ENCODE measurements at places on chromosomes 7 and 10. TPM values are rescaled to one million over a fixed set of nuclear protein-coding genes. Genes with fewer than 3 reads are reported as not detected.

- no peaks in the 10 kb centered on the region for H3K36me3 ChIP-seq
- no peak overlapping the region for H3K4me3 ChIP-seq
- DNase-seq, result no peak
- H3K27me3 ChIP-seq, result no peaks in the 10 kb centered on the region
Observed at GRCh38 chr10:90437452-90437851, 420.4 kb downstream of the HTR7 start.

DNA sequence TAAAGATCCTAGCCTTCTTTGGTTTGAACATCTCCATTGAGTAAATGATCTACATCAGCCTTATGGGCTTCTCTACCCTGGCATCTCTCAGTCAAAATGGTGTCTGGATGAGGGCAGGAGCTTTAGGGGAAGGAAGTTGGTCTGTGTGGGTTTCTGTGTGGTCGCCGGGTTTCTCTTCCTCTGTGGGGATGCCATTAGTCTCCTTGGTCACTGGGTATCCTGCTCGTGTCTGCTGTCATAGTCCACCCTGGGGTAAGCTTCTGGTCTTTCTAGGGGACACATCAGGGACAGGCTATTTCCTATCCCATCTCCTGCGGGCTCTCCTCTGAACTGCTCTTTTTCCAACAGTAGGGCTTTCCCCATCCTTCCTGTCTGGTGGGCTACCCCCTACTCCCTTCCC lies 150.3 kb upstream of the NPY start:
- no peak overlapping the region for H3K27ac ChIP-seq
- peaks cover 11% of the 10 kb centered on the region for H3K4me1 ChIP-seq
- H3K36me3 ChIP-seq, result no peaks in the 10 kb centered on the region
- no peak for DNase-seq

DNA sequence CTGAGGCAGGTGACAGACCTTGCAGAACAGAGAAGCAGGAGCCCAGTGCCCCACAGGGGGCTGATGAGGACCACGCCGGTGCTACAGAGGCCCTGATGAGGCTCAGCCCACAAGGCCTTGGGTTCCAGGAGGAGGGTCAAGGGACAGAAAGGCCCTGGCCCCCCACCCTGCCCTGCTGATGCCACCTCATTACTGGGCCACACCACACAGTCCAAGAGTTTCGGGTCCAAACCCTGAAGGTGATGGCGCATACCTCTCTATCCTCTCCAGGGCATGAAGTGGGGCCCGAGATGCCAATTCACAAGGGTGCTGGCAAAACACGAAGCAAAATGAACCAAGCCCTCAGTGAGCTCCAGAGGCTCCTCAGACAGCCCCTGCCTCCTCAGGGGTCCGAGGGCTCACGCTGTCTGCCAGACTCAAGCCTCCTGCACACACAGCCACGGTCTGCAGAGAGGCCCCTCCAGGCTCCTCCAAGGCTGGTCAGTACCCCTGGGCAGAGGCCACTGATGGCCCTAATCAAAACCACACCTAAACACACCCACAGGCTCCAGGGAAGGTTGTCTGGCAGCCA lies 32.3 kb downstream of the RASGEF1A start:
- no peak overlapping the region for H3K4me3 ChIP-seq
- H3K27me3 ChIP-seq, result peaks cover 11% of the 10 kb centered on the region
- H3K36me3 ChIP-seq, result no peaks in the 10 kb centered on the region

DNA sequence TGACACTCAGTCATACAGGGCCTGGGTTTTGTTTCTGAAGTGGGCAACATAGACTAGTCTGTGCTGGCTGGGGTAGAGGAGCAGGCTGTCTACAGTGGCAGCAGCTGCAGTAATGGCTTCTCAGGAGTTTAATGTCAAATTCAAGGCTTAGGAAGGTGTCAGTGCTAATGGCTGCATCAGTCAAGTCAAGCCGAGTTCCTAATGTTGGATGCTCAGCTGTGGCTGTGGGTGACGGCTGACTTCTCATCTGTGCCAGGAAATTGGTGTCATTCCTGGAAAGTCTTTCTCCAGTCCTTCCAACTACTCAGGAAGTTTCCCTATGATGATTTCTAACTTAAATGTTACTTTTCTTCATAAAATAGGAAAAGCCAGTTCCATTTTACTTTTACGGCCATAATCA lies 468.1 kb upstream of the IGFBP3 start:
- peak overlapping the region; percentile 55 for H3K27ac ChIP-seq
- H3K27me3 ChIP-seq, result no peaks in the 10 kb centered on the region
- no peaks in the 10 kb centered on the region for H3K36me3 ChIP-seq
- peaks cover 19% of the 10 kb centered on the region for H3K4me1 ChIP-seq

The SORCS1 gene
- 0.54 TPM for total RNA-seq

Data from MCF 10A (cell line).